SJSA1 (cell line): ENCODE measurements at places on chromosomes 6 and 20. TPM values are rescaled to one million over a fixed set of nuclear protein-coding genes. Genes with fewer than 3 reads are reported as not detected.

GRCh38 chr6:113112086-113112485, 745.1 kb upstream of the MARCKS start:
- H3K36me3 ChIP-seq = no peaks in the 10 kb centered on the region
- no peak overlapping the region for H3K27ac ChIP-seq
- H3K4me1 ChIP-seq = no peaks in the 10 kb centered on the region
- H3K4me3 ChIP-seq = no peak overlapping the region
- no peaks in the 10 kb centered on the region for H3K27me3 ChIP-seq

GRCh38 chr20:24769878-24770627, 179.0 kb upstream of the CST7 start:
- no peaks in the 10 kb centered on the region for H3K27me3 ChIP-seq
- no peak overlapping the region for H3K27ac ChIP-seq
- no peak overlapping the region for H3K4me3 ChIP-seq
- peaks cover 31% of the 10 kb centered on the region for H3K4me1 ChIP-seq
- DNase-seq = no peak

DNA sequence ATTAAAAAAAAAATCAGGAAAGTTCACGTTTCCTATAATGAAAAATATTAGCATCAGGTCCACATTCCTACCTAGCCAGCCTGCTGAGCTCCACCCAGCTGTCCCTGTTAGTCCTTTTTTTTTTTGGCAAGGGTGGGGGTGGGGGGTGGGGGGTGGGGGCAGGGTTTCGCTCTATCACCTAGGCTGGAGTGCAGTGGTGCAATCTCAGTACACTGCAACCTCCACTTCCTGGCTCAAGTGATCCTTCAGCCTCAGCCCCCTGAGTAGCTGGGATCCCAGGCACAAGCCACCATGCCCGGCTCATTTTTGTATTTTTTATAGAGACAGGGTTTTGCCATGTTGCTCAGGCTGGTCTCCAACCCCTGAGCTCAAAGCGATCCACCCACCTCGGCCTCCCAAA, 7.5 kb upstream of the SLC2A10 start:
- no peak overlapping the region for H3K4me3 ChIP-seq
- no peaks in the 10 kb centered on the region for H3K4me1 ChIP-seq
- no peak overlapping the region for H3K27ac ChIP-seq
- DNase-seq = no peak
- no peaks in the 10 kb centered on the region for H3K27me3 ChIP-seq

GRCh38 chr6:131931063-131931750, 20.0 kb downstream of the CCN2 start:
- peaks cover 12% of the 10 kb centered on the region for H3K4me1 ChIP-seq
- H3K27ac ChIP-seq = no peak overlapping the region
- no peaks in the 10 kb centered on the region for H3K27me3 ChIP-seq
- H3K4me3 ChIP-seq = no peak overlapping the region
- DNase-seq = no peak

- no peak overlapping the region for H3K27ac ChIP-seq
- H3K36me3 ChIP-seq = no peaks in the 10 kb centered on the region
- peaks cover 69% of the 10 kb centered on the region for H3K4me1 ChIP-seq
- peak; percentile 60 for DNase-seq
- no peaks in the 10 kb centered on the region for H3K27me3 ChIP-seq
Measured at GRCh38 chr6:108589244-108589791, 28.6 kb downstream of the FOXO3 start.

DNA sequence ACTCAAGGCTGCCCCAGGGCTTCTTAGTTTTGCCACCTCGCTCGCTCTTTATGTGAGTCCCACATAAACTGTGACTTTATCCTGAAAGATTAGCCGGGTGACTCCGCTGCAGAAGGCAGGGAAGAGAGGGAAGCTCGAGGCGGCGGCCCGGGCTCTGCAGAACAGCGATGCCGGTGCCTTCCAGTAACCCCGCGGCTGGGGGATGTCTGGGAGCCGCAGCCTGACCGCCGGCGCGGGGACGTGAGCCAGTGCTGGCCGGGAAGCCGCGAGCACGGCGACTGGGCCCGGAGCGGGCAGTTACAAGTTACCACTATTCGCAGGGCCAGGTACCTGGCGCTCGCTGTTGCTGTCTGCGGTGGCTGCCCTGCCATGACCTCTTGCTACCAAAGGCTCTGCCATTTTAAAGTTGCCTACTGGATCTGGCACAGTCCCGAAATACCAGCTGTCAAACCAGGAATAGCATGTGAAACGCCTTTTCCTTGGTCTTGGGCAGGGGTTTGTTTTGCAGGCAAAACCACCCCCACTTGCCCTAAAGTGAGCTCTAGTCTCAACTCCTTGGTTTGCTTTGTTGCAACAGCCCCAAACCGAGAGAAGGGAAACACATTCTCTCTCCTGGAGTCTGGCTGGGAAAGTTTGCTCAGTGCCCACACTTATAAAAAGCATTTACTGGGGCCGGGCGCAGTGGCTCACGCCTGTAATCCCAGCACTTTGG, 124.0 kb upstream of the SLC2A12 start:
- peaks cover 31% of the 10 kb centered on the region for H3K4me1 ChIP-seq
- no peak for DNase-seq
- peak overlapping the region; percentile 84; the same call in 1 of the 2 replicates for H3K4me3 ChIP-seq
- H3K27ac ChIP-seq = peak overlapping the region; percentile 94
- peaks cover 36% of the 10 kb centered on the region for H3K36me3 ChIP-seq

Gene ERVFRD-1
- not detected in 2 replicates for total RNA-seq

- no peaks in the 10 kb centered on the region for H3K4me1 ChIP-seq
- H3K27me3 ChIP-seq = no peaks in the 10 kb centered on the region
- peaks cover 20% of the 10 kb centered on the region for H3K36me3 ChIP-seq
Measured at GRCh38 chr6:4906293-4907276, 97.3 kb downstream of the RPP40 start.

Gene OPRM1
- total RNA-seq = not detected in 2 replicates

DNA sequence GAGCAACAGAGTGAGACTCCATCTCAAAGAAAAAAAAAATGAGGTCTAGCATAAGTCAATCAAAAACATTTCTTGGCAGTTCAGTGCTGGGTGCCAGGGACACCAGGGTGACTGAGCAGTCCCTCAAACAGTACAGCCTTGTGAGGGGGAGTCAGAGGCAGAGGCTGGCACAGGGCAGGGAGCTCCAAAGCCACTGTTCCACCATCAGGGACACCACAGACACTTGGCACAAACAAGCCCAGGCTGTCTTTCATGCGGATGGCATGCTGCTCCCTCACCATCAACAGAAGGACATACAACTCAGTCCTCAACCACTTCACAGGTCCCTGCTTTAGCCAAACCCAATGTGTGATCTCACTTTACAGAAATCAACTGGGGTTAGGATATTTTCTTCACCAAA, 36.0 kb upstream of the GRM4 start:
- H3K27ac ChIP-seq = no peak overlapping the region
- no peaks in the 10 kb centered on the region for H3K36me3 ChIP-seq
- DNase-seq = no peak
- H3K4me1 ChIP-seq = no peaks in the 10 kb centered on the region

Gene GMDS
- total RNA-seq = 7.9 and 42.1 TPM in 2 replicates

Gene GNRH2
- not detected in 2 replicates for total RNA-seq

DNA sequence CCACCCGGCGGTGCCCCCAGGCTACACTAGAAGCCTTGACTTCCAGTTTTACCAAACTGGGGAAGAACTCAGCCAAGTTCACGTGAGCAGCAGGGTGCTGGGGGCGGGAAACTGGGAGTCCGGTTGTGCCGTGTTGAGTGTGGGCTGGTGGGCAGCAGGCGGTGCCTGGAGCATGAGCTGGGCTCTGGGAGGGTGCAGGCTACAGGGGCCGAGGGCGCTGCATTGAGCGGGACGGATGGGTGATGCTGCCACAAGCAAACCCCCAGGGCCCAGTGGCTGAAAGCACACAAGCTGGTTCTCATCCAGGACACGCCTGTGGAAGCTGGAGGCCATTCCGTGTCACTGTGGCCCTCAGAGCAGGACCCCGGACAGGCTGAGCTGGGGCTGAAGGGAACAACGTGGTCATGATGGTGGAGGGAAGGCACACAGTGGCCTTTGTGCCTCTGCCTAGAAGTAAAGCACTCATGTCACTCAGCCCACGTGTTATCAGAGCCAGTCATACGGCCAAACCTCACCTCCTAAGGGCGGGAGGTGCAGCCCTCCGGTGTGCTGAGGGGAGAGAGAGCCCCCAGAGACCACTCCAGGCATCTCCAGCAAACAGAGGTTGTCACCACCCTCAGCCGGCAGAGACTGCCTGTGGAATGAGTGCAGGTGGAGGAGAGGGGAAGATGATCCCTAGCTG, 29.5 kb downstream of the RBM38 start:
- H3K4me1 ChIP-seq = no peaks in the 10 kb centered on the region
- no peaks in the 10 kb centered on the region for H3K36me3 ChIP-seq
- 0 out of 2 replicates have a peak, but pooled peaks cover 5% of the 10 kb centered on the region for H3K27me3 ChIP-seq
- no peak overlapping the region for H3K27ac ChIP-seq
- no peak for DNase-seq

DNA sequence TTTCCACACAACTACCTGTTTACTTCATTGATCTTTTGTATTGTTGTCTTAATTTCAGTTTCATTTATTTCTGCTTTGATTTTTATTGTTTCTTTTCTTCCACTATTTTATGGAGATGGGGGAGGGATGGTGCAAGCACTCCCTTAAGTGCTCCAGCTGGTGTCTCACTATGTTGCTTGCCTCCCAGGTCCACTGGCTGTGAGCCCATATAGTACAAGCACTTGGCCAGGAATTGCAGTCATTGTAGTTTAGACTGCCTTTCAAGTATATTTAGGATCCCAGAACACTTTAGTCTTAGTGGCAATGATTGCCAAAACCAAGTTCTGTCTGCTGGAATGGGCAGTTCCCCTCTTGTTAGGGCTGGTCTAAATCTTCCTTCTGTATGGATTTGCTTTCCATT, 34.9 kb upstream of the MAN1A1 start:
- H3K4me1 ChIP-seq = no peaks in the 10 kb centered on the region
- H3K4me3 ChIP-seq = no peak overlapping the region
- no peak for DNase-seq
- no peaks in the 10 kb centered on the region for H3K27me3 ChIP-seq
- H3K36me3 ChIP-seq = no peaks in the 10 kb centered on the region
- H3K27ac ChIP-seq = no peak overlapping the region

GRCh38 chr6:47934023-47934422, 152.2 kb downstream of the OPN5 start:
- no peak for DNase-seq
- H3K4me1 ChIP-seq = no peaks in the 10 kb centered on the region
- H3K27ac ChIP-seq = no peak overlapping the region
- no peaks in the 10 kb centered on the region for H3K36me3 ChIP-seq
- H3K4me3 ChIP-seq = no peak overlapping the region
- H3K27me3 ChIP-seq = no peaks in the 10 kb centered on the region

- DNase-seq = no peak
- H3K4me3 ChIP-seq = no peak overlapping the region
- no peaks in the 10 kb centered on the region for H3K36me3 ChIP-seq
- H3K27me3 ChIP-seq = no peaks in the 10 kb centered on the region
- no peaks in the 10 kb centered on the region for H3K4me1 ChIP-seq
Measured at GRCh38 chr6:14699803-14700601, 545.9 kb upstream of the JARID2 start.

Gene KIAA0408
- total RNA-seq = 5.1 and 5.8 TPM in 2 replicates

Gene PSORS1C2
- not detected in 2 replicates for total RNA-seq

Gene MYCT1
- 0.39 TPM in 1 of 2 replicates, not detected in the other for total RNA-seq

- H3K27me3 ChIP-seq = no peaks in the 10 kb centered on the region
- H3K36me3 ChIP-seq = no peaks in the 10 kb centered on the region
- H3K4me3 ChIP-seq = no peak overlapping the region
- H3K4me1 ChIP-seq = no peaks in the 10 kb centered on the region
- no peak for DNase-seq
Measured at GRCh38 chr6:133855991-133856370, 32.9 kb upstream of the TCF21 start.

Gene MOG
- not detected in 2 replicates for total RNA-seq

DNA sequence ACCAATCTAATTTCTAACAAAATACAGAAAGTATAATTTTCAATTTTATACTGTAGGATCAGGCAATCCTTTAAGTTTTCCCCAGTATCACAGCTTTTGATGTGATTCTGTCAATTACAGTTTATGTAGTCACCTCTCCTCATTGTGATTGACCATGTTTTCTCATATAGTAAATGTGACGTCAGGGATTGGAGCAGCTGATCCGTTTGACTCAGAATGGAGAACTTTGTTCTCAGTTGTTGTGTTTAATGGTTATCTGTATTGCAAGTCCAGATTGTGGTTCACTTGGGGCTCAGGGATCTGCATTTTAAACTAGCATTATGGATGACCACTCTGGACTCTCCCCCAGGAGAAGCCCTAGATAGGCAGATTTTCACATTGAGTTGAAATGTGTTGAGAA, 90.6 kb downstream of the DNAH8 start:
- H3K36me3 ChIP-seq = no peaks in the 10 kb centered on the region
- no peak overlapping the region for H3K4me3 ChIP-seq
- no peaks in the 10 kb centered on the region for H3K27me3 ChIP-seq
- DNase-seq = no peak
- no peak overlapping the region for H3K27ac ChIP-seq

Gene WFDC11
- not detected in 2 replicates for total RNA-seq

Gene ANKRD66
- not detected in 2 replicates for total RNA-seq

Gene OR2J3
- not detected in 2 replicates for total RNA-seq

- peaks cover 9% of the 10 kb centered on the region for H3K4me1 ChIP-seq
- 0 out of 2 replicates have a peak, but pooled peaks cover 3% of the 10 kb centered on the region for H3K27me3 ChIP-seq
- H3K4me3 ChIP-seq = no peak overlapping the region
- H3K36me3 ChIP-seq = no peaks in the 10 kb centered on the region
Measured at GRCh38 chr20:62344782-62345181, 22.3 kb downstream of the LAMA5 start.

DNA sequence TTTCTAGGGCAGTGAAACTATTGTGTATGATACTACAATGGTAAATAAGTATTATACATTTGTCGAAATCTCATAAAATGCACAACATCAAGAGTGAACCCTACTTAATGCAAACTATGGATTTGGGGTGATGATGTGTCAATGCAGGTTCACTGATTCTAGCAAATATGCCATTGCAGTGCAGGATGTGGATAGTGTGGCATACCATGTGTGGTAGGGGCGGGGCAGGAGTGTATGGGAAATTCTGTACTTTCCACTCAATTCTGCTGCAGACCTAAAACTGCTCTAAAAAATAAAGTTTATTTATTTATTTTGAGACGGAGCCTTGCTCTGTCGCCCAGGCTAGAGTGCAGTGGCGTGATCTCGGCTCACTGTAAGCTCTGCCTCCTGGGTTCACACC, 44.3 kb downstream of the ABHD12 start:
- H3K36me3 ChIP-seq = 0 out of 2 replicates have a peak, but pooled peaks cover 2% of the 10 kb centered on the region
- DNase-seq = no peak
- H3K27me3 ChIP-seq = no peaks in the 10 kb centered on the region
- no peak overlapping the region for H3K4me3 ChIP-seq
